ENCODE measurements at places on chromosomes 2 and 18. TPM values are rescaled to one million over a fixed set of nuclear protein-coding genes. Genes with fewer than 3 reads are reported as not detected.

The TSPYL6 gene
- not detected for total RNA-seq

The CDH19 gene
- 3.1 TPM for total RNA-seq

The RAB27B gene
- total RNA-seq = 1.0 TPM

The ERLEC1 gene
- total RNA-seq = 44.9 TPM

The POTEC gene
- total RNA-seq = not detected

The SOWAHC gene
- 9.4 TPM for total RNA-seq

The RUFY4 gene
- total RNA-seq = not detected

The EPG5 gene
- total RNA-seq = 31.8 TPM

The TRIB2 gene
- total RNA-seq = 38.1 TPM

The ATOH8 gene
- total RNA-seq = 8.4 TPM

The SEPTIN10 gene
- total RNA-seq = 109 TPM

The GALNT5 gene
- 3.1 TPM for total RNA-seq

The POTEJ gene
- not detected for total RNA-seq

The HOXD13 gene
- total RNA-seq = under 0.01 TPM

The NEU2 gene
- total RNA-seq = not detected

The CFAP65 gene
- total RNA-seq = not detected

The ZFAND2B gene
- 11.5 TPM for total RNA-seq

The ZEB2 gene
- 108 TPM for total RNA-seq

The ABHD3 gene
- total RNA-seq = 11.5 TPM

The POLR1B gene
- total RNA-seq = 20.9 TPM

The C2orf92 gene
- total RNA-seq = 4.7 TPM

The CPO gene
- not detected for total RNA-seq

The MRPS9 gene
- total RNA-seq = 23.5 TPM

The GCKR gene
- not detected for total RNA-seq

The CDH7 gene
- 0.52 TPM for total RNA-seq

The VSNL1 gene
- total RNA-seq = 2.1 TPM

The LGALSL gene
- total RNA-seq = 11.5 TPM

The EMX1 gene
- not detected for total RNA-seq

The DNAJC27 gene
- 8.4 TPM for total RNA-seq

The SPATA3 gene
- total RNA-seq = not detected

The MARCHF4 gene
- not detected for total RNA-seq

The RAB6C gene
- not detected for total RNA-seq

The RGPD3 gene
- total RNA-seq = 0.52 TPM

The IL36RN gene
- total RNA-seq = not detected

The SLC16A14 gene
- 2.6 TPM for total RNA-seq

The WDSUB1 gene
- total RNA-seq = 10.4 TPM

The SP9 gene
- total RNA-seq = not detected

The GPAT2 gene
- 7.8 TPM for total RNA-seq

The EML6 gene
- total RNA-seq = 10.4 TPM

The TTR gene
- total RNA-seq = not detected

Measured in skeletal muscle tissue (tissue), 5 donors.